ENCODE measurements at places on chromosomes 12 and 14.
A peak's percentile ranks its signal among the peaks of the same experiment; 100 is the strongest.

- no peak for DNase-seq
Observed at GRCh38 chr12:107223821-107224220, 130.5 kb upstream of the CRY1 start.

GRCh38 chr12:5033883-5034282 lies 9.8 kb upstream of the KCNA5 start:
- no peak for DNase-seq

GRCh38 chr12:15092826-15093225 lies 120.0 kb downstream of the PDE6H start:
- DNase-seq: no peak

GRCh38 chr14:93173943-93174395 lies 10.7 kb downstream of the MOAP1 start:
- no peak for DNase-seq

DNA sequence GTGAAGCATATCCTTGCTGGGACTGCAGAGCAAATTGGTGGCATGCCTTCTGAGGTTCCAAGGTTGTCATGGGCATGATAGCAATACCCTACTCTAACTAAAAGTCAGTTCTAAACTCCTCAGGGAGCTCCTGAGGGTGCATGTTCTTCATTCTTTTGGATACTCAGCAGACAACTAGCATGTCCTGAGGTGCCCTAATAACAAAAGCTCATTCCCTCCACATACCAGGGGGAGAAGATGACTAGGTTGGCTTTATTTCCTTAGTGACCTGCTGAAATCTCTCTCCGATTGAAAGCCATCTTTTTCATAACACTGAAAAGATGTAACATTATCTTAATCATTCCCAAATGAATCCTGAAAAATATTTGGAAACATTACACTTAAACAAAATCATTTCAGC lies 188.7 kb upstream of the IGF1 start:
- no peak for DNase-seq

DNA sequence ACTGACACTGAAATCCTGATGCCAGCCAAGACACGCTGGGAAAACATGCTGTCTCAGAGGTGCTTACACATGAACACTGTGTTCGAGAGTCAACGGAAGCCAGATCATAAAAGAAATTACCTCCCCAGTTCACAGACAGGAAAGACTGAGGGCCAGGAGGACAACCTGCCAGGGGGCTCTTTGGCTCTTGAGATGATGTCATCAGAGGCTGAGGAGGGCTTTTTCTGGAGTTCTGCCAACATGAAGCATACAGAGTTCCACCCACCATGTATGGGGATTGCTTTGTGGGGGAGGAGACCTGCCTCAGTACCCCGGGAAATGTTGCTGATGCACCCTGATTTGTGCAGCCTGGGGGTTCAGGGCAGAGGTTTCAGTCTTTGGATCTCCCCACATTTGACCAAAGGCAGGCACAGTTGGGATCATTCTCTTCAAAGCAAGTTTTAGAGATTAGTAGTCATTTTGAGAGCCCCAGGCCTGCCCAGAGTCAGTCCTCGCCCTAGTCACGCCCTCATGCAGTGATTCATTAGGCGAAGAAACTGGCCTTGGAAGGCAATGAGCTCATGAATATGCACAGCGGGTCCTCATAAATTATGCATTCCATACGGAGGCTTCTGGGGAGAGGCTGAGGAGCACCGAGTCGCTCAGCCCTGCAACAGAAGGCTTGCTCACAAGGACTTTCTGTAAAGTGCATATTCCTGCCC lies 34.9 kb upstream of the EML1 start:
- no peak for DNase-seq

DNA sequence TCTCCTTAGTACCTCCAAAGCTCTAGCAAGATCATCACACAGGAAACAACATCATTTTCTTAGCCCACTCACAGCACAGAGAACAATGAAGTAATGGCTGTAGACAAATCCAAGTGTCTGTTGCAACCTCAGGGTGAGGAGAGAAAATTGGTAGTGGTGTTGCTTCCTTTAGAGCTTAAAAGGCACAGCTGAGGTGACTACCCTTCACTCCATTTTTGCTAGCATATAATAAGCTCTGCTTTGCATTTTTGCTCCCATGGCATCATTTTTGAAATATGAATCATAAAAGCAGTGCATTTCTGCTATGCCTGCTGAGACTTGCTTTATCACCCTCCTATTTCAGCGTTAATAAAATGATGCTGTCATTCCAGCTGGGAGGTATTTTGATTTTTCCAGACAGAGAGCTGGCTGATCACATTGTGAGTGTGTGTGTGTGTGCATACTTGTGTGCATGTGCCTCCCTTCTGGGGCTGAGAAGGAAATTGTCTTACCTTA lies 18.5 kb upstream of the PCNX1 start:
- DNase-seq: peak; percentile 67

DNA sequence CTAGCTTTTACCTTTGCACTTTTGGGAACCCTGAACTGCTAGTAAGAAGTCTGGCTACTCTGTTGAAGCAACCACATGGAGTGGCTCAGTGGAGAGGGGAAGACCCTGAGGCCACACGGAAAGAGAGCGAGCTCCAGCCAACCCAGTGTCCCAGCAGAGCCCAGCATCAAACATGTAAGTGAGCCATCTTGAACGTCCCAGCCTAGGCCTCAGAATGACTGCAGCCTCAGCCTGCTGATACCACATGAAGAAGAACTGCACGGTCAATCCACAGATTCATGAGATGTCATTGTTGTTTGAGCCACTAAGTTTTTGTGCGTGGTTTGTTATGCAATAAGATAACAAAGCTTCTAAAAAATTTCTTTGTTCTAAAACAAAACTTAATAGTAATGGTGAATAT lies 40.2 kb downstream of the TFCP2 start:
- DNase-seq: no peak

GRCh38 chr14:58677001-58677400 lies 39.2 kb downstream of the DACT1 start:
- no peak for DNase-seq

Measured in natural killer cell treated with Interleukin-12 subunit alpha and Interleukin-12 subunit beta and Interleukin-15 and Interleukin-18, amount 100 ng/mL, for 72 hours (primary cell).